ENCODE measurements at places on chromosomes 7 and 10. TPM values are rescaled to one million over a fixed set of nuclear protein-coding genes. Genes with fewer than 3 reads are reported as not detected.

TLX1 gene
- polyA plus RNA-seq = not detected

ZNF746 gene
- polyA plus RNA-seq = 7.3 TPM

POM121 gene
- 6.3 TPM for polyA plus RNA-seq

ACSM6 gene
- not detected for polyA plus RNA-seq

VSTM4 gene
- 4.5 TPM for polyA plus RNA-seq

SPDYE2 gene
- polyA plus RNA-seq = not detected

PRKCQ gene
- 0.05 TPM for polyA plus RNA-seq

ITGA8 gene
- 0.66 TPM for polyA plus RNA-seq

SPRN gene
- polyA plus RNA-seq = 1.2 TPM

UCMA gene
- not detected for polyA plus RNA-seq

OPN1SW gene
- not detected for polyA plus RNA-seq

CLRN3 gene
- polyA plus RNA-seq = not detected

LRRC18 gene
- 0.08 TPM for polyA plus RNA-seq

EGFR gene
- polyA plus RNA-seq = 62.7 TPM

UTF1 gene
- polyA plus RNA-seq = not detected

RBP3 gene
- polyA plus RNA-seq = not detected

ELFN1 gene
- 0.26 TPM for polyA plus RNA-seq

HTR7 gene
- polyA plus RNA-seq = 1.0 TPM

GDF10 gene
- polyA plus RNA-seq = 6.2 TPM

FXYD4 gene
- polyA plus RNA-seq = not detected

TRIL gene
- 0.14 TPM for polyA plus RNA-seq

SNX10 gene
- 0.06 TPM for polyA plus RNA-seq

IL2RA gene
- not detected for polyA plus RNA-seq

NPTX2 gene
- polyA plus RNA-seq = 0.03 TPM

TWIST1 gene
- polyA plus RNA-seq = 7.2 TPM

LRRD1 gene
- 0.02 TPM for polyA plus RNA-seq

MYL10 gene
- polyA plus RNA-seq = not detected

OR13A1 gene
- not detected for polyA plus RNA-seq

AQP1 gene
- 43.2 TPM for polyA plus RNA-seq

NAT16 gene
- not detected for polyA plus RNA-seq

CHCHD2 gene
- polyA plus RNA-seq = 313 TPM

RPP30 gene
- 38.6 TPM for polyA plus RNA-seq

GRM3 gene
- polyA plus RNA-seq = not detected

PAX2 gene
- not detected for polyA plus RNA-seq

RASA4B gene
- 1.4 TPM for polyA plus RNA-seq

GFRA1 gene
- polyA plus RNA-seq = 6.1 TPM

KNDC1 gene
- 0.11 TPM for polyA plus RNA-seq

VWC2 gene
- not detected for polyA plus RNA-seq

CCL24 gene
- not detected for polyA plus RNA-seq

CPXM2 gene
- 2.8 TPM for polyA plus RNA-seq

CPA1 gene
- not detected for polyA plus RNA-seq
